ENCODE measurements at places on chromosomes 6 and 20.
A peak's percentile ranks its signal among the peaks of the same experiment; 100 is the strongest.

- no peak for DNase-seq
These were observed 23.7 kb upstream of the ZC3H12D start for GRCh38 chr6:149508485-149508884.

- no peak for DNase-seq
These were observed 411.7 kb downstream of the C6orf118 start for GRCh38 chr6:164897523-164898235.

GRCh38 chr6:43689421-43689820 is 1.8 kb upstream of the MRPS18A start:
- DNase-seq = no peak

DNA sequence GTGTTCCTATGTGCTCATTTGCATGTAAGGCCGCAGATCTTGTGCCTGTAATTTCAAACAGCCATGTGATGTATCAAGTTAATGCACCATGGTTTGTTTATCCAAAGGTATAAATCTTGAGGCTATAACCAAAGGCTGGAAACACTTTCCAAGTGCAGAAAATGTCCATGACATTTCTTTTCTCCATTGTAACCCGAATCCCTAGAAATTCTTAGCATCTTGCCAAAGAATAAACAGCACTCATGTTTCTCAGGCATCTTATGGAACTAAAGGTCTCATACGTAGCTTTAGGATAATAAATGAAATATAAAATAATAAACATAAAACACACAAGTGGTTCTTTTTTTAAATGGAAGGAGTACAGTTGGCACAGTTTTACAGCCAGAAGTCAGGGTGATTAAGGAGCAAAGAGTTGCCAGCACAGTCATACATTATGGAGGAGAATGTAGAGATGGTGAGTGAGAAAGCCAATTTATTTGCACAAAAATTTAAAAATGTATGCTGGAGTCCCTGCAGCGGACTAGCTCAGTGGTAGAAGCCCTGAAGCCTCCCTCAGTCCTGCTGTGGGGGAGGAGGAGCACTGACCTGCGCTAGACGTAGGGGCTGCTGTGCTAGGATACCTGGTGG is 18.0 kb downstream of the CDH26 start:
- no peak for DNase-seq

- DNase-seq = no peak
These were observed 136.4 kb downstream of the FUT9 start for GRCh38 chr6:96152114-96152708.

- no peak for DNase-seq
These were observed at the start of gene HS3ST5 for GRCh38 chr6:114342826-114343781. Gene HS3ST5, minus strand, starts transcription at chr6:114343023. Its CDS starts 280,178 bp downstream, at chr6:114062845.

DNA sequence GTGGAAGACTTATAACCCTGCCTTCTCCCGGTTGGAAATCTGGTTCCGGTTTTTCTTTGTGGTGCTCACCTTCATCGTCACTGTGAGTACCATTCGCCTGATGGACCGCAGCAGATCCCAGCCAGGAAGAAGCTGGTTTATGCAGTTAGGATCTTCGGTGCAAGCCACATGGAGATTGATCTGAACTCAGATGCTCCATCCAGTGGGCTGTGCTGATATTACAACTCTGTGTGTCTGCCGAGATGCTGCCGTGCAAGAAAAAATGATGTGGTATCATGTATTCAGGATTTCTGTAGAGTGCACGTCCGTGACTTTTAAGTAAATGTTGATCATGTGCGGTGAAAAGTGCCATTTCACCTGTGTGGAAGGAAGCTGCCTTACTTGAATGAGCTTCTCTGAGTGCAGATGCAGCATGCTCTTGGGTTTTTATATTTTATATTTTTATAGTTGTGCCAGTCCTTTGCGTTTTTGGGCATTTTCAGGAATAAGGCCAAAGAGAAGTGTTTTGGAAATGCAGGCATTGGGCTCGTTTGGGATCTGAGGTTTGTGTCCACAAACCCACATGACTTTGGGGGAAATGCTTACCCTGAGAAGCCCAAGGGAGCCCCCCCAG is 39.2 kb downstream of the DYNLT1 start:
- peak; percentile 16 for DNase-seq

- no peak for DNase-seq
These were observed 45.9 kb upstream of the RALY start for GRCh38 chr20:33947709-33948295.

GRCh38 chr20:24999568-24999967 is 7.0 kb upstream of the APMAP start:
- no peak for DNase-seq

DNA sequence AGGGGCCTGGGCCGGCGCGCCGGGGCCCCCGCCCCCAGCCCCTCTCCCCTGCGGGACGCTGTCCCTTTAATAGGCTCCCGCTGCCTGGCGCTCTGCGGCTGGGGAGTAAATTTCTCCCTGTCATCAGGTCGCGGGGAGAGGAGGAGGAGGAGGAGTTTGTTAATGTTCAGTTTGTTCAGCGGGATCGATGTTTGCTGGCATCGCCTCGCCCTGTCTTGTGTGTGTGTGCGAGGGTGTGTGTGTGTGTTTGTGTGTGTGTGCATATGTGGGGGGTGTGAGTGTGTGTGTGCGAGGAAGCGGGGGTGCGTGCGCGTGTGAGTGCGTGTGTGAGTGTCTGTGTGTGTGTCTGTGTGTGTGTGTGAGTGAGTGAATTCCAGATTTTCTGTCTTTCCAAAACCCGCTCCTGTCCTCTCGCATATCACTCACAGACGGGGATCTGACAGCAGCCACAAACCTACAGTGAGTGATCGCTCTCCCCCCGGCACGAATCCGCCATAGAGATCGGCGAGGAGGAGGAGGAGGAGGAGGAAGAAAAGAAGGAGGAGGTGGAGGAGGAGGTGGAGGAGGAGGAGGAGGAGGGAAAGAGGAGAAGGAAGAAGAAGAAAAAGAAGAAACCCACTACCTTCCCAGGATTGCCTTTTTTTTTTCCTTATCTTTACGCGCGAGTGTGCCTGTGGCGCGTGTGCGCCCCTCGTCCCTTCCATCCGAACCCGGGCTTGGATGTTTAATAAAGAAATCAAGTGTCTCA is at the start of gene TSHZ2:
Gene TSHZ2 (plus strand): TSS at position 169 of the 748 bp plus-strand sequence. CDS start 936 bp downstream, outside the sequence.
- DNase-seq = peak; percentile 47

DNA sequence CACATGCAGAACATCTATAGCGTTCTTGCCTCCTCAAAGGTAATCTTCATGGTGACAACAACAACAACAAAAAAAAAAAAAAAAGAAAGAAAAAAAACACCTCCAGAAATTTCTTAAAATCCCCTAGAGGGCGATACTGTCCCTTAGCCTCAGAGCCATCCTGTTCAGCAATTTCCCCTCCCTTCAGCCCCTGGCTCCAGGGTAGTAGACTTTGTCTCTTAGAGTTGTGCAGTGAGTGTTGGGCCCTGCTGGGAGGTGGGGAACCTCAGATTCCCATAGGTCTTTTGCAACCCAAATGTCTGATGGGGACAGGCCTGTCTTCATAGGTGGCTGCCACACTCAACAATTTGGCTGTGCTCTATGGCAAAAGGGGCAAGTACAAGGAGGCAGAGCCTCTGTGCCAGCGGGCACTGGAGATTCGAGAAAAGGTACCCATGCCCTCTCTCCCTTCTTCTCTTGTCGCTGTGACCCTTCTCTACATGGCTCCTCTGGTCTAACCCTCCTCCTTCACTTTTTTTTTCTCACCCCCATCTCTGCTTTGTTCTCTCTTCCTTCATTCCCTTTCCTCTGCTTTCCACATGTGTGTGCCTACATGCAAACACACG is 6.0 kb upstream of the PTK7 start:
- no peak for DNase-seq

GRCh38 chr6:166307082-166308032 is 835 bp downstream of the PRR18 start:
- DNase-seq = no peak

GRCh38 chr20:50112512-50113419 is at the start of gene UBE2V1:
Gene UBE2V1, minus strand, starts transcription at chr20:50113150. Its CDS starts 22 bp downstream, at chr20:50113128.
- DNase-seq = peak; percentile 83

GRCh38 chr6:13729891-13730290 is 18.3 kb upstream of the RANBP9 start:
- no peak for DNase-seq

GRCh38 chr6:143746202-143747119 is 68.7 kb downstream of the PHACTR2 start:
- DNase-seq = no peak

GRCh38 chr6:20893412-20893811 is 359.2 kb downstream of the CDKAL1 start:
- no peak for DNase-seq

DNA sequence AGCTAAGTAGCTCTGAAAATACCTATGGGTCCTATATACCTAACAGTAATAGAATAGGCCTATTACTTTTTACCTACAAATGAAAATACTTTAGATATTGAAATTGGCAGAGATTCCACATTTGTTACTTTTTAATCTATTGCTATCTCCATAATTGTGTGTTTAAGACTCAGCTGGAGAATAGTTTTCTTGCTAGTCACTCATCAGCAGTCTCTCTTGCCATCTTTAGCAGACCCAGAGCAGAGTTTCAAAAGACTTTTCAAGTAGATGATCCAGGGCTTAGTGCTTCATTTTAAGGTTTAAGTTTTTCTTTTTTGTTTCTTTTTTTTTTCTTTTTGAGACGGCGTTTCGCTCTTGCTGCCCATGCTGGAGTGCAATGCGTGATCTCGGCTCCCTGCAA is 12.9 kb downstream of the ANKS1A start:
- no peak for DNase-seq

DNA sequence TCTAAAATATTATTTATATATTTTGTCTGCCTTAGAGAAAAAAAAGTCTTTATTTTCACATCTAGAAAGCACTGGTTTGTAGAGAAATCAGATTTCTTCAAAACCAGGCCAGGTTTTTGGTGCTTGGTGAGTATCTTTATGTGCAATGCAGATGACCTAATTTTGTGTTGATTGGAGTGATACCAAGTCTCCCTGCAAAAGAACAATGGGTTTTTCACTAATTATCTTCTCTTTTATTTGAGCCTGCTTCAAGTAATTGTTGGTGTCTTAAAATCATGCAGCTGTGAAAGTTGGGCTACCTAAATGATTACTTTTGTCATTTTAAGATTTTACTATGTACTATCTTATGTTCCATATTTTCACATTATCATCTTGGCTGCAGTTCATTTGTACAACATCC is 874.7 kb downstream of the TFAP2A start:
- DNase-seq = no peak

GRCh38 chr6:90195094-90195829 is 101.4 kb downstream of the BACH2 start:
- DNase-seq = no peak

DNA sequence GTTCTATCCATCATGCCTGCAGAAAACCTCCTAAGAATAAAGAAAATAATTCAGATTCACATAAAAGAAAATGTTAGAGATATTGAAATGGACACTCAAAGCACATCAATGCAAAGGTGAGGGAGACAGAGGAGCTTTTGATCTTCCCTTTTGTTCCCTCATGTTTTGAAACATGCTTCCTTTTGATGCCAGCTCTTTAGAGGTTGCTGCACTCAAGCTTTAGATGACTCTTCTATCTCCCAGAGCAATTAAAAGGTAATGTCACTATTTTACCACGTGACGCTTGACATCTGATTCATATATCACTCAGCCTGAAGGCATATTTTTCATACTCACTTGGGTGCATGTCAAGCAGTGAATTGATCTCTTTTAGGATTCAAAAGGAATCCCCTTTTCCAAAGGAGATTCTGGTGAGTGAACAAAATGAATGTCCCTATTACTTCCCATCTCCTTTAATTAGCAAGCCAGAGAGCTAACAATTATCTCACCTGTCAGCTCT is 1026.7 kb downstream of the KIF16B start:
- no peak for DNase-seq

DNA sequence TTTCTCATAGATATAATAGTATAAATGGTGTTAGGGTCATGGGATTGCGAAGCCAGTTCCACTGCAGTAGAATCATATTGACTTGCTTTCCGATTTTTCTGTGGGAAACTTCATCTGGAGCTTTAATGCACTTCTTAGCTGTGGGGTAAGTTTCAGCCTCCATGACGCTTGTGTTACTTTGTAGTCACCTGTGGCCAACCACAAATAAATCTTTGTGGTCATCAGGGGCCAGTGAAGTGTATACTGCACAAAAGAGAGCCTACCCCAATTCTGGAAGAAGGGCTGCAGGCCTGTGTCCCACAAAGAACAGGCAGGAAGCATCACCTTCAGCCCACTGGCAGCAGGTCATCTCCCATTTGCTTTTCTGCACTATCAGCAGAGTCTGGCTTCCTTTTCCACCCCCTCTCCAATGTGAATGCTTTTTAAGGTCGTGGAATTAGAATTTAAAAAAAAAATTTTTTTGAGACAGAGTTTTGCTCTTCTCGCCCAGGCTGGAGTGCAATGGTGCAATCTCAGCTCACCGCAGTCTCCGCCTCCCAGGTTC is 32.0 kb downstream of the MTHFD1L start:
- no peak for DNase-seq

GRCh38 chr20:60054716-60055634 is 96.8 kb downstream of the CDH26 start:
- DNase-seq = no peak

DNA sequence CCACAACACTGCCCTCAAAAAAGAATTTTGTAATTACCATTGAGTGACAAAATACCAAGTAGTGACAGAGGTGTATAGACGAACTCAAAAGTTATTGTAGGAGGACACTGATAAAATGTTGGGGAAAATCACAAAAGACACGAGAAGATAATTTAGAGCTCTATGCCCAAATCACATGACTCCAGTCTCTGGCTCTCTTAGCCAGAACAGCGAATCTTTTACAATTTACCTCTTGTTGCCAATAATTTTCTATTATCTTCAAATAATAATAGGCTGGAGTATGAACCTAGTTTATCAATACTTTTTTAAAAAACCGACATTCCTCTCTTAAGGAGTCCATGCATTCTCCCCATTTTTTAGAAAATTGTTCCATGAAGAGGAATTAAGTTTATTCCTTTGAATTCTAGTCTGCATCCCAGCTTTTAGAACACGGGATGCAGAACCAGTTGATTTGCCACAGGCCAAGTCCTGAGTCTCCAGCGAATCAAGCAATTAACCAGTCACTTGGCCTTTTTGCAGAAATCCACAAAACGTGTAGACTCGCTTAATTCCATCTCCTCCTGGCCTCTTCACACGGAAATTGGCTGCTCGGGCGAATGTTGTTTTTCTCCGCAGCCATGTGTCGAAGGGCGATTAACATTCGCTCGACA is 507 bp upstream of the RIPPLY2 start:
- DNase-seq = no peak

DNA sequence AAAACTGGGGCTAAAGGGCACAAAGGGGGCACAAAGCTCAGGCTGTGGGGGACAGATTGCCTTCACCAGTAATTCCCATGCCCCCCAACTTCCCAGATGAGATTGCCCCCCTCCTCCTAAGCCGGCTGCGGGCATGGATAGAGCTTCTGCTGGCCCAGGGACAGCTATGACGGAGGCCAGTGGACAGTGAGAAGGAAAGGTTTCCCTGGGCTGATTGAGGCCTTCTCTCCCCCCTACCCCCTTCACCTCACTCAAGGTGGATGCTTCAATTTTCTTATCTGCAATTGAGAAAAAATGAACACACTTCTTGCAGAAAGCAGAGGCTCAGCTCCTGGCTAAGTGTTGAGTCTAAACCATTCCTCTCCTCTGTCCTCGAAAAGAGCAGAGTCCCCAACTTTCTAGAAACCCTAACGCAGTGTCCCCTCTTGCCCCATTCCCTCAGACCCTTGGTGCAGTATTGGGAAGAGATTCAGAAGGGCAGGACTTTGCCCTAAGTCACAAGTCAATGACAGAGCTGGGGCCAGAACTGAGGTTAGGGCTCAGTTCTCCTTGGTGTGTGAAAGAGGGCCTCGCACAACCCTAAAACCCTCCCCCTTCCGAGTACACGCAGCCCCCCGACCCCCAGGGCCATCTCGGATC is 808 bp downstream of the SDC4 start:
- no peak for DNase-seq

GRCh38 chr20:49028684-49029083 is 17.4 kb upstream of the CSE1L start:
- no peak for DNase-seq

Measured in stimulated activated CD4-positive, alpha-beta T cell treated with anti-CD3 and anti-CD28 coated beads, Interleukin-15, amount 100 ng/mL, for 1 hour (primary cell).